ENCODE measurements at places on chromosomes 5 and 9. TPM values are rescaled to one million over a fixed set of nuclear protein-coding genes. Genes with fewer than 3 reads are reported as not detected.

The FGFR4 gene
- polyA plus RNA-seq, result 87.4 TPM

DNA sequence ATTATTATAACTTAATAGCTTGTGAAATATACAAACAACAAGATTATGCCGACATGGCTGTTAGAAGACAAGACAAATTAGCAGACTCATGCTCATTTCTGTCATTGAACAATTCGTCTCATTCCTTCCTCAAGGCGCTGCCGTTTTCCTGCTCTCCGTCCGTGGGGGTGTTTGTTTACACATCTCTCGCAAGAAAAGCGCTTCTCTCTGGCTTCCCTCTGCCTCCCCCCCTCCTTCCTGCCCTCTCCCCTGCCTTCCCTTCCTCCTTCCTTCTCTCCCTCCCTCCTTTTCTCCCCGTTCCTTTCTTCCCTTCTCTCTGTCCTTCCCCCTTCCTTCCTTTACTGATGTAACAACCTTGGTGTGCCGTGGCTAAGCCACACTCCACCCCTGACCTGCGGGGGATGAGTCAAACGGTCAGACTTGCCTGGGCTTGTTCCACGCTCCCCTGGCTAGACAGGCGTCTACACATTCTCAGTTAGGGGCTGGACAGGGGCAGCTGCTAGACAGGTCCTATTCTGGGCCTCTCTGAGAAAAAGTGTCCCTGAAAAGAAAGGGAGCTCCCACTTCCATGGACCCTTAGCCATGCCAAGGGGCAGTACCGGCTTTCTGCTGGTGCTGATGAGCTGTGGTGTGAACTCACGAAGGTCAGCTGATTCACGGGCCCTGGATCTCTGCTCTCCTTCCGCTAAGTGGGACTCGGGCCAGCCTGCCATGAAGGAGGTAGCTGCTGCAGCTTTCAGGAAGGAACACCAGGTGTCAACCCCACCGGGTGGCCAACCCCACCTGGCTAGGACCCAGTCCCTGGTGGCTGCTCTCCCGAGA, 32.0 kb upstream of the SPTLC1 start:
- DNase-seq, result peak; percentile 54

The POLR3G gene
- 3.3 TPM for polyA plus RNA-seq

GRCh38 chr5:8756498-8757084, 789.3 kb downstream of the SEMA5A start:
- peak; percentile 48 for DNase-seq

- DNase-seq, result no peak
These were observed 8.9 kb downstream of the OTP start for GRCh38 chr5:77629509-77630113.

The SARDH gene
- polyA plus RNA-seq, result 12.9 TPM

DNA sequence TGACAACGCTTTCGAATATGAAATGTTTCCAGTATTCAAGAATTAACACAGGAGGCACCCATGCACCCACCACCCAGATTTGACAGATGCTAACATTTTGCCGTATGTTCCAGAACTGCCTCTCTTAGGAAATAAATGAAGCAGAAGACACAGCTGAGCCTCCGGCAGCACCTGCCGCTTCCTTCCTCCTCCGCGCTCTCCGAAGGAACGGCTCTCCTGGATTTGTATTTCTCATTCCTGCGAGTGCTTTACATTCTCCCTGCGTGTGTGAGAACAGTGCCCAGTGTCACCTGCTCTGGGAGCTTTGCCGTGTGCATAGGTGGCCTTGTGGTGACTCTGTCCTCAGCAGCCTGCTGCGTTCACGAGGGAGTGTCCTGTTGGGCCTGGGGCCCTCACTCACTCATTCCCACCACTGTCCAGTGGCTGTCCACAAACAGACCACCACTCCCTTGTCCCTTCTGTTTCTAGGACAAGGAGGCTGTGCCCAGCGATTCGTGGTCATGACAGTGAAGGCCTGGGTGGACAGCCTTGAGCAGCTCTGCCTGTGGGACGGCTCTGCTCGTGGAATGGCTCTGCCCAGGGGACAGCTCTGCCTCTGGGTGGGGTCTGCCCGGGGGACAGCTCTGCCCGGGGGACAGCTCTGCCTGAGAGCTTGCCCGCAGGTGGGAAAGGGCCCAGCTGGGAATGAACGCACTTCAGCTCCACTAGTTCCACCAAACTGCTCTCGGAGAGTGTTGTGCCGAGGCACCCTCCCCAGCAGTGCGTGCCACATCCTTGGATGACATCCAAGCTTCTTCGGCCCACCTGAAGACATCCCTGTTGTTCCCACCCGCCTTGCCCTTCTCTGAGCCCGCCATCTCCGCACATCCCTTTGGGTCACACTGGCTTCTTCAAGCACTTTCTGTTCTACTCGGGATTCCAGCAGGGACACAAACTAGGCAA, 170.5 kb upstream of the PPP1R26 start:
- no peak for DNase-seq

DNA sequence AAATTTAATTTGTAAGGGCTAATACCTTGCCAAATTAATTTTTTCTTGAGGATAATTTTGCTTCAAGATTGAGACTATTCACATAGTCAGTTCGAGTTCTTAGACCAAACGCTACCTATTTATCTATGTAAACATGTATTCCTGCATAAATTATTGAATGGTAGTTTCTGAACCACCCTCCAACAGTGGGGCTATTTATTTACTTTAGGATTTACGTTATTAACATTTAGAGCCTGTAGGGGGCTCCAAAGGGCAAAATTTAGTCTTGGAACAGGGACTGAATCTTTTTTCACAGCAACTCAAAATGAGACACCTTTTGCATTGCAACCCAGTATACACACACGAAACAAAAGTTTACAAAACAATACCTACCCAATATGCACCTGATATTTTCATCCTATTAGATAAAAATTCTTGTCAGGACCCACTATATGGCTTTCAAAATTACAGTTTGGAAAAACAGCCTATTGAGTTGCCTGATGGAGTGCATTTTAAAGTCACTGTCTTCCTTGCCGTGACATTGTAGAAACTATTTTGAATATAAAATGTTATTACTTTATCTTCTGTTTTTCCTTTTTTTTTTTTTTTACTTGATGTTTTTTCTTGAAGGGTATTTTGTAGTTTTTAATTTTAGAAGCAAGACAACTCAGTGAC, 47.1 kb upstream of the POU4F3 start:
- DNase-seq, result peak; percentile 62

- no peak for DNase-seq
These were observed 180.2 kb downstream of the FBXL17 start for GRCh38 chr5:108201721-108202120.

The LVRN gene
- 1.2 TPM for polyA plus RNA-seq

GRCh38 chr5:175060257-175060656, 335.9 kb downstream of the MSX2 start:
- no peak for DNase-seq

- no peak for DNase-seq
These were observed 159.6 kb downstream of the CACNA1B start for GRCh38 chr9:138037140-138037539.

DNA sequence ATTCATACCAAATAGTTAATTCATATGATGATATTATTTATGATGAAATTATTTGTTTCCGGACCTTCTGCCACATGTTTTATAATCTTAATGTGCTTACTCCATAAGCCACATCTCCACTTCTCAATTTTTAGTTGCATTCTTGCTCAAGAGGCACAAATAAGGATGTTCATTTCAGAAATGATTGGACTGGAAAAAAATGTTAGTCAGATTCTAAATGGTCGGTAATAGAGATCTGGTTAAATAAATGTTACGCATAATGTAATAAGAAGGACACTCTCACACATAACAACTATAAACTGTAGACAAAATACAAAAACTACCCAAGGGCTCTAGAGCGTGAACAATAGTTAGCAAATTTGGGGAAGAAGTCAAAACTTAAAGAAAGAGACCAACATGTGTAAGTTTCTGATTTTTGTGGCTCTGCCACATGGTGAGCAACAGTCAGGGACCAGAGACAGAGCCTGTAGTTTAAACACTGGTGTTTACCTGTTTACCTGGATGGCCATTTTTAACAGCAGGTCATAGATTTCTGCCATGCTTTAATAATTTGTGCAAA, 554.3 kb upstream of the CLINT1 start:
- no peak for DNase-seq

GRCh38 chr5:3056866-3057265, 305.4 kb upstream of the IRX2 start:
- DNase-seq, result no peak

The GKAP1 gene
- 20.3 TPM for polyA plus RNA-seq

The ADAMTS2 gene
- polyA plus RNA-seq, result 11.7 TPM

DNA sequence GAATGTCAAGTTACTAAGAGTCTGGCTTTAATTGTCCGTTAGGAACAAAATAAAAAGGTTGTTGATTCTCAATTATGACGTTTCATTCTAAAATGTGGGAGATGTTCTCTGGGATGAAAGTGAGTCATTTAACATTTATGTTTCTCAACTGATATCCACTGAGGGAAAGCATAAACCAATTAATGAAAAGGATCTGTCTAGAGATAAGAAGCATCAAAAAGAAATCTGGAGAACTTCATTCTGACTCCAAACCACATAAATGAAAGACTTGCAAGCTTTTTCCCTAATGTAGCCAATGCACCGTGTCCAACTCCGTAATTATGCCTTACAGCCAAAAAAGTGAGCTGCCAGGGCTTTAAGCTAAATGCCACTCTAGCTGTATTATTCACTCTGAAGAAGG, 654.2 kb downstream of the TLE1 start:
- DNase-seq, result no peak

DNA sequence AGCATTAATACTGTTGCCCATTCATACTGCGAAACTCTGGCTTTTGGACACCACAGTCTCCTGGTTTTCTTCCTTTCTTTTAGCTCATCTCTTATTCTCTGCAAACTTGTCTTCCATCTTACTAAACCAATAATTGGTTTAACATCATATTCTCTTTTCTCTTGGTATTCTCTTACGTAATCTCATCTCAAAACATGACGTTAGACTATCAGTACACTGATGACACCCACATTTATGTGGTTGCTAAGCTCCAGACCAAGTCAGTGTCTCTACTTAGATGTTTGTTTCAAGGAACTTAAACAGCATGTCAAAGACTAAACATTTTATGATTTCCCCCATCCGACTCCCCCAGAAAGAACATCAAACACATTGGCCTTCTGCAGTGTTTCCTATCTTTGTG, 2.1 kb downstream of the PRRC1 start:
- DNase-seq, result no peak

- no peak for DNase-seq
These were observed 512.9 kb upstream of the PTGER4 start for GRCh38 chr5:40166802-40167201.

DNA sequence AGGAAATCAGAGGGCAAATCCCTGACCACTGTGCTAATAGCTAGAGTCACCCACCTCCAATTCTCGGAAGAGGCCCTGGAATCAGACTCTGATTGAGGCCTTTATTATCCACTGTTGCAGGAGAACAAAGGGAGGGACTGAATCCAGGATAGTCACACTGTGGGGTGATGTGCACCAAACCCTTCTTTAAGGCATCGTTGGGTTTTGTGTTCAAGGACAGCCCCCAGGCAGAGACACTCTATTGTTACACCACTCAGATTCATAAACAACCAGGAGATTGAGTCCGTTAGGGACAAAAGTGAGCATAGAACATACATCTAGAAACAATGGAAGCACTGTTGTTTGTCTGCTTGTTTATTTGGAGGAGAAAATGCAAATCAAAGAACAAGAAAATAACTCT, 124.6 kb upstream of the TBCA start:
- no peak for DNase-seq

Measured in renal pelvis (tissue), 12 donors.